T-helper 2 cell (primary cell): ENCODE measurements at places on chromosomes 7 and 10.
A peak's percentile ranks its signal among the peaks of the same experiment; 100 is the strongest.

DNA sequence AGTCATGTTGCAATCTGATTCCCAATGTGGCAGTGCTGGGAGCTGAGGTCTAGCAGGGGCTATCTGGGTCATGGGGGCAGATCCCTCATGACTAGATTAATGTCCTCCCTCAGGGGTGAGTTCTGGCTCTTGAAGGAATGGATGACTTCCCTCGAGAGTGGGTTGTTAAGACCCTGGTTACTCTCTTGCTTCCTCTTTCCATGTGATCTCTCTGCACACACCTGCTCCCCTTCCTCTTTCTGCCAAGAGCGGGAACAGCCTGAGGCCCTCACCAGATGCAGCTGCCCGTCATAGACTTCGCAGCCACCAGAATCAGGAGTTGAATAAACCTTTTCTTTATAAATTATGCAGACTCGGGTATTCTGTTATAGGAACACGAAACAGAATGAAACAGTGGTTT lies 37.8 kb downstream of the SFMBT2 start:
- no peak for DNase-seq

GRCh38 chr7:10571759-10572158 lies 401.9 kb upstream of the PHF14 start:
- no peak for DNase-seq

- no peak for DNase-seq
These were observed 85.4 kb upstream of the PHYHIPL start for GRCh38 chr10:59090817-59091622.

DNA sequence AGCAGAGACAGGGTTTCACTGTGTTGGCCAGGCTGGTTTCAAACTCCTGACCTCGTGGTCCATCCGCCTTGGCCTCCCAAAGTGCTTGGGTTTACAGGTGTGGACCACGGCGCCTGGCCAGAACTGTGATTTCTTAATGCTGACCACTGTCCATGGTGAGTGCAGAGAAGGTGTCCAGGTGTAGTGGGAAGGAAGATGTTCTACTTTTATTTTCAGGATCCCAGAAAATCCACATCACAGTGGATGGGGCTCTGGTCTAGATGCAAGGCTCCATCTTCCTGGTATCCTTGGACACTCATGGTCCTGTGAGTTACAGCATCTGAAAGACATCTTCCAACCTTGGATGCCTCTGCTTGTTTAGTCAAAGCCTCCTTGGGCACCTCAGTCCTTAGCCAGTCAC lies 92.7 kb downstream of the CCDC3 start:
- no peak for DNase-seq

GRCh38 chr7:23956772-23957576 lies 247.0 kb downstream of the STK31 start:
- no peak for DNase-seq

DNA sequence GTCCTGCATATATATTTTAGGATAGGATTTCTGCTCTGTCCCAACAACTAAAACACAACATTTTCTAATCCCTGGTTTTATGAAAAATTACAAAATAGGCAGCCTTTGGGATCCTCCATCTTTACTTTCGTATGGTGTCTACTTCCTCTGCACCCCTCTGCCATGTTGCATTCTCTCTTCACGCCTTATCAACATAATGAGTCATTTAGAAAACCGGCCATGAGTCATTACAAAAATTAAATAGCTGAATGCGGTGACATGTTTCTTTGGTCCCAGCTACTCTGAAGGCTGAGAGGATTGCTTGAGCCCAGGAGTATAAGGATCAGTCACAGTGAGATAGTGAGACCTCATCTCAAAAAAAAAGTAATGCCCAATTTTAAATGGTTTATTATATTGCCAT lies 148.1 kb upstream of the CELF2 start:
- peak; percentile 87 for DNase-seq

DNA sequence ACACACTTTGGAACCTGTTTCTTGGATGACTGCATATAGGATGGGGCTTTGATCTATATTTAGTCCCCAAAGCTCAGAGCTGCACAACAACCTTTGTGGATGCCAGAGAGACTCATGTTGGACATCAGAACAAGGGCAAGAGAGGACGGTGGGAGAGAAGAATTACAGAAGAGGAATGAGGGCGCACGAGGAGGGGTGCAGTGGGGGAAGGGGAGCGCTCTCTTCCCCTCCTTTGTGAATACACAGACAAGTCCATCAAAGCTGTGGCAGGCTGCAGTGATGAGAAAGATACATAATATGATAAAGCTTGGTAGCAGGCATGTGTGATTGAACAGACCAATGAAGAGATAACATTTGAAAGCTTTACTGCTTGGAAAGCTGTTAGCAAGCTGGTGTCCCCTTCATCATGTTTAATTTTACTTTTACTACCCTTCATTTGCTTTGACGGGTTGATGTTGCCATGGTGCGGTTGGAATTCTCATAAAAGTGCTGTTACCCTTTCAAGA lies 857.8 kb downstream of the KCNMA1 start:
- DNase-seq = no peak

DNA sequence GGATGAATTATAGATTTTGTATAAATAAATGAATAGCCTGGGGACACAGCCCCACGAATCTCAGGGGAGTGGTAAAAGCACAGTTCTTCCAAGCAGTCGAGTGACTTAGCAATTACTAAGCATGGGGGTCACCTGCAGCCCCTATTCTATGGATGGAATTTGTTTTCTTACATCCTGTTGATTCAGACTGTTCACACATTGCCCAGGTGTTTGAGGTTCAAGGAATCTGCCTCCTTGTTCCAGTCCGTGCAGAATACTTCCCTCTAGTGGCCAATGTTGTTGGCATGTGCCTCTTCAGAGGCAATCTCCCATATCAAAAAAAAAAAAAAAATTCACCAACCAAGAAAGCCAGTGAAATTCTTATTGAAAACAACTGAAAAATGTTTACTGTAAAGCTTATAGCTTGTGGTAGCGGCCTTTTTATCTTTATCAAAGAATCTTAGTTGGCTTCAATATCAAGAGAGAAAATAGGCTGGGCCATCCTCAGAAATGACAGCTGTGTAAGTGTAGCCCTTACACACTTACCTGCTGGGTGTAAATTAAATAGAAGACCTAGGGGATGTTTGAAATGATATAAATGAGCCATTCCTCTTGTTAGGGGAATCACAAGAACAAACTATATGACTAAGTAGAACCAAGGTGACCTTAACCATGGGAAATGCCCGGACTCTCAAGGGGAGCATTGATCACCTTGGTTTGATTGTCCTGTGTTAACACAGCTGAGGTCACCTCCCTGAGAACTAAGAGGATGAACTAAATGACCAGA lies 7.8 kb downstream of the LIPM start:
- no peak for DNase-seq

DNA sequence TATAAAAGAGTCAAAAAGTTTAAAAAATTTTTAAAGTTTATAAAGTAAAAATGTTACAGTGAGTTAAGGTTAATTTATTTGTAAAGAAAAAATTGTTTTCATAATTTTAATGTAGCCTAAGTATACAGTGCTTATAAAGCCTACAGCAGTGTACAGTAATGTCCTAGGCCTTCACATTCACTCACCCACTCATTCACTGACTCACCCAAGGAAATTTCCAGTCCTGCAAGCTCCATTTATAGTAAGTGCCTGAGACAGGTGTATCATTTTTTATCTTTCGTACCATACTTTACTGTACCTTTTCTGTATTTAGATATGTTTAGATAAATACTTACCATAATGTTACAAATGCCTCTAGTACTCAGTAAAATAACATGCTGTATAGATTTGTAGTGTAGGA lies 269.7 kb upstream of the PHF14 start:
- DNase-seq = no peak

GRCh38 chr10:12194752-12195271 lies 879 bp downstream of the NUDT5 start:
- no peak for DNase-seq
